ENCODE measurements at places on chromosomes 3 and 15. TPM values are rescaled to one million over a fixed set of nuclear protein-coding genes. Genes with fewer than 3 reads are reported as not detected.
A peak's percentile ranks its signal among the peaks of the same experiment; 100 is the strongest.

The SLCO3A1 gene
- 1.7 TPM for total RNA-seq

The GOLGA6L10 gene
- 0.44 TPM for total RNA-seq

The ALDH1A3 gene
- 25.4 TPM for total RNA-seq

- no peak overlapping the region for H3K4me3 ChIP-seq
- peaks cover 10% of the 10 kb centered on the region for H3K4me1 ChIP-seq
- peaks cover 26% of the 10 kb centered on the region for H3K27me3 ChIP-seq
- DNase-seq: no peak
Measured at GRCh38 chr3:43892061-43892460, 201.3 kb downstream of the ABHD5 start.

- H3K4me3 ChIP-seq: no peak overlapping the region
- H3K36me3 ChIP-seq: no peaks in the 10 kb centered on the region
- no peaks in the 10 kb centered on the region for H3K27me3 ChIP-seq
- no peak for DNase-seq
- no peak overlapping the region for H3K27ac ChIP-seq
Measured at GRCh38 chr3:148090156-148090555, 607.5 kb upstream of the AGTR1 start.

DNA sequence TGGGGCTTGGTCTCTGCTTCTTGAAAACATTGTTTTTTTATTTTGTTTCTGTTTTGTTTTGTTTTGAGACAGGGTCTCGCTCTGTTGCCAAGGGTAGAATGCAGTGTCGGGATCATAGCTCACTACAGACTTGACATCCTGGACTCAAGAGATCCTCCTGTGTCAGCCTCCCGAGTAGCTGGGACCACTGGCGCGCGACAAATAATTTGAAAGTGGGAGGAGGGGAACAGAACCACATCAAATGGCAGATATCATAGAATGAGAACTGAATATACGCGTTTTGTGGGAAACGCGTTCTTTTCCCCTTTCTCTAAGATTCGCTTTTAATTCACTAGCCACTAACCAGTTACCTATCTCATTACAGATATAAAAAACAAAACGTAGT, 641 bp upstream of the VPS13C start:
- H3K4me3 ChIP-seq: peak overlapping the region; percentile 89
- DNase-seq: no peak
- H3K27me3 ChIP-seq: peaks cover 16% of the 10 kb centered on the region
- peaks cover 7% of the 10 kb centered on the region for H3K4me1 ChIP-seq
- H3K36me3 ChIP-seq: no peaks in the 10 kb centered on the region
- peak overlapping the region; percentile 91 for H3K27ac ChIP-seq

Measured in muscle of leg (tissue), 16 donors.